ENCODE measurements at places on chromosomes 1 and 21.
A peak's percentile ranks its signal among the peaks of the same experiment; 100 is the strongest.

GRCh38 chr1:39491146-39491921, at the start of gene BMP8A:
Gene BMP8A, plus strand, starts transcription at chr1:39491636. Its CDS starts 356 bp downstream, at chr1:39491992.
- peak; percentile 38 for DNase-seq

DNA sequence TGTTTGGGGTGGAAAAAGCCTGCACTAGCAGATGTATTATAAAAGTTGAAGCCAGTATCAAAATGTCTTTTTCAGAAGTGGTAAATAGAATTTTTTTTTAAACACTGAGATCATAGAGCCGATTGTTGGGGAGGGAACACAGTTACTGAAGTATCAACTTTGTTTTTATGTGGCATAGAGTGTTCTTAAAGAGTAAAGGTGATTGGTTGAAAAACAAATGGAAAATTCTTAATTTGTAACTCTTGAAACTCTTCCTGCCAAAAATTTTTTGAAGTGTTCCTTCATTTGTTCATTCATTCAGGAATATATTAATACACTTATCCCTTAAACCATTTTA, 83.3 kb downstream of the DISP1 start:
- DNase-seq, result peak; percentile 56

GRCh38 chr1:245198748-245199516, 44.1 kb downstream of the KIF26B start:
- no peak for DNase-seq

DNA sequence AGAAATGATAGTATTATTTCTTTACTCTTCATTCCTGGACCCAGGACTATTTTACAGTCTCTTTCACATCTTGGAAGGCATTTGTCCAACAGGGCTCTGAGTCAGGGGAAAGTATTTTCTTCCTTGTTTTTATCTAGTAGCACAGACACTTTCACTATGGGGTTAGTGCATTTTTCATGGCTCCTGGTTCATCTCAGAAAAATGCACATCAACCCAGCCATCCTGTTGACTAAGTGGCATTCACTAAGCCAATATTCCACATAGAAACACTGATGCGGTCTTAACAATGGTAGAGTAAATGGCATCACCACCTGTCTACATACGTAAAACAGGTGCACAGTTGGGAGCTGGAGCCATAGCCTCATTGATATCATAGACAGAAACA, 87.4 kb upstream of the C1orf21 start:
- DNase-seq, result peak; percentile 78

DNA sequence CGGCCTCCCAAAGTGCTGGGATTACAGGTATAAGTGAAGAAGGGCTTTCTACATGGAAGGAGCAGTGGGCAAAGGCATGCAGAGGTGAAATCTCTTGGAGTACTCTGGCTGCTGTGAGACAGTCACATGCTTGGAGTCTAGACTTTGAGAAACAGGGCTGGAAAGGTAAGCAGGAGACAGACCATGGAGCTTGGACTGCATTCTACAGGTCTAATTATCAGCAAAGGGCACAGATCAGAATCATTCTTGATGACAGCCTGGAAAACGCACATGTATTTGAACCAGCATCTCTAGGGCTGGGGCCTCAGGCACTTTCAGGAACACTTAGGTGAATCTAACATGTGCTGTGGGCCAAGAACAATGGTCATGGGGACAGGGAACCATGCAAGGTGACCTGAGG, 7.3 kb upstream of the PRELP start:
- no peak for DNase-seq

DNA sequence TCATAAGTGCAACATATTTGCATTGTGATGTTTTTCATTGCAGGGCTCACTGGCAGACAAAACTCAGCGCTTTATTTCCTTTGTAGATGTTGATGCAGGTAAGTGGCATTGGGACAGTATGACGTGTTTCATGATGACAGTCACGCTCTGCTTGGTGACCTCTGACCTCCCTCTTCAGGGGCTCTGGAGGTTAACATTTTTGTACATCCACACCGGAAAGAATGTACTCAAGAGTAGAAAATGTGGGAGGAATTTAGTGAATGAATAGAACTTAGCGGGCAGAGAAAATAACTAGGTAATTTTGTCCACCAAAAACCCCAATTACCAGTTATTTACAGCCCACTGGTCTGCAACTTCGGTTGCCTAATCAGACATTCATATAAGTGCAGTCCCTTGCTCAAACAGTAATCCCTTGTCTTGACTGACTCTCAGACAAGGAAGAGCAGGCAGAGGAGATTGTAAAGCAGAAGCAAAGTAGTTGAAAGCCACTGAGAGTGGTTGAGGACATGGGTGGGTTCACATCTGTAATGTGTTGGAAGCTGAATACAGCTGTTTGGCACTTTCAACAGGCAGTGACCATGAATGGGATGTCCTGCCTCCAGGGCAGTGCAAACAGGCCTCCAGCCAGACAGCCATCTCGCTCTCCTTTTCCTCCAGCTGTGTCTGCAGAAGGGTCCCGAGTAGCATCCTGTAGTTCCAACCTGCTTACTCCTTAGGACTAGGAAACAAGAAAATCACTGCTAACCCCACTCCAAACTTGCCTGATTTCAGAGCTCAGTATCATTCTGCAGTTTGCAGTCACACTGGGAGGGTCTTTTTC, 188.9 kb downstream of the NRIP1 start:
- DNase-seq, result peak; percentile 64

GRCh38 chr1:159248311-159248710, 43.6 kb downstream of the ACKR1 start:
- no peak for DNase-seq

DNA sequence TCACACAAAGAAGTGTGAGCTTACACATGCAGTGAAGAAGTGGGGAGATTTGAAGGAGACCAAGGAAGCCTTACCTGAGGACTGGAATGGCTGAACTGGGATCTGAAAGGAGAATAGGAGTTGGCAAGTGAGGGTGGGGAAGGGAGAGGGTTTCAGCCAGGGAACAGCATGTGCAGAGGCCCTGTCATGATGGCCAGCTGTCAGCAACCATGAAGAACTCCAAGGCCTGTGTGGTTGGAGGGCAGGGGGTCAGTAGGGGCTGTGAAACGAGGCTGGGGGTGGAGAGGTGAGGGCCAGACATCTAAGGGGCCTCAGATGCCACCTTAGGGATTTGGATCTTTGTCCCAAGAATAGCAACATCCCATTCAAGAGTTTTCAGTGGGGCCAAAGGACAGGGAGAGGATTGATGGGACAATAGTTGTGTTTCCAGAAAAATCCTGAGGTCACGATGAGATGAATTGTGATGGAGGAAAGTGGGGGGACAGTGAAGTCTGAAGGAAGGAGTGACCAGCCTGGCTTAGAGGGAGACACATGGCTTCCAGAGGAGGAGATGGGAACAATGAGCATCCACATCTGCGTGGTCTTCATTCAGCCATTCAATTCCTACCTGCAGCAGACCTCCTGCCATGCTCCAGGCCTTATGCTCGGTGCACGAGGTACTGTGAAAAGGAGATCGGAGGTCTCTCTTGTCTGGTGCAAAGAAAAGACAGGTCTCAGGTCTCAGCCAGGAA, 187.6 kb downstream of the MATN1 start:
- DNase-seq, result no peak

DNA sequence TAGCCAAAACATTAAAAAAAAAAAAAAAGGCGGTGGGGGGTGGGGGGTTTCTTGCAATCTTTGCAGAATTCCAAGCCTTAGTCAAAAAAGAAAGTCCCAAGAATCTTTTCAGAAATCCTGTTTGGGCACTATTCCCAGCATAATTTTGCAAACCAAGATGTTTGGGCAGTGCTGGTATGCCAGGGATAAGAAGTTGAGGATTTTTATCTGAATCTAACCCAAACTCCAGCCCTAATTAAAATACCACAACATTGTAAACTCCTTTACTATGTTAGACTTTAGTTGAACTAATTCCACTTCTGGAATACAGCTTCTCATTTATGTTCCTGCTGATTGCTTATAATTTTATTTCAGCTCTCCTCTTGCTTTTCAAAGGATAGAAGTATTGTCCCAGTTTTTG, 504.1 kb upstream of the ADGRL2 start:
- DNase-seq, result no peak

- no peak for DNase-seq
These were observed 28.2 kb upstream of the DNAH14 start for GRCh38 chr1:224901087-224901810.

GRCh38 chr21:26077521-26077920, 93.0 kb downstream of the APP start:
- no peak for DNase-seq

DNA sequence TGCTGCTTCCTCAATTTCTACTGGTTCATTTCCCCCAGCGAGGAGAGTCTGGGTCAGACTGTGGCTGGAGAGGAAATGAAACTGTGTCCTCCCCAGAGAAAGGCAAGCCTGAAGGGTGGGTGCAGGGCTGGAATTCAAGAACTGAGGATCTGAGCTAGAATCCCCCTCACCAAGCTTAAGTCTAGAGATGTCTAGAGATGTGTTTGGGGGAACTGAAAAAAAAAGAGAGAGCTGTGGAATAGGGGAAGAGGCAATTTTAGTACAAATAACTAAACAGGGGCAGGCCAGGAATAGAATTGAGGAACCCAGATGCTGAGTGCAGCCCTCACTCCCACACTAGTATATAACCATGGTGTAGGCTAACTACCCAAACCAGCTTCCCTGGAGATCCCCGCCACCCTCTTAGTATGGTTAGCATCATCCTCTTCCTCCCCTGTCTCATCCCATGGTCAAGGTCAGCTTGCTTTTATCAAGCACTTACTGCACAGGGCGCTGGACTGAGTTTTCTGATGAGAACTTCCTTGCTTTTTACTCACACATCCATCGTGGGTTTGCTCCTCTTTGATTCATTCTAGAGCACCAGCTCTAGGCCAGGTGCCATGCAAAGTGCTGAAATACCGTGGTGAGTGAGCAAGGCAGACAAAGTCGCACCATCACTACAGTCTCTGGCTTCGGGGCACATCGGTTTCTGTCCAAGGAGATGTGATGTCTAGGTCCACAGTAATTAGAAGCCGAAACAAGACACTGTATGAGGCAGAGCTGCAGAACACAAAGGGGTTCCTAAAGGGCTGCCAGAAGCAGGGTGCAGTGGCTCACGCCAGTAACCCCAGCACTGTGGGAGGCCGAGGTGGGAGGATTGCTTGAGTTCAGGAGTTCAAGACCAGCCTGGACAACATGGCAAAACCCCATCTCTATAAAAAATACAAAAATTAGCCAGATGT, 112.9 kb upstream of the IPO9 start:
- no peak for DNase-seq

DNA sequence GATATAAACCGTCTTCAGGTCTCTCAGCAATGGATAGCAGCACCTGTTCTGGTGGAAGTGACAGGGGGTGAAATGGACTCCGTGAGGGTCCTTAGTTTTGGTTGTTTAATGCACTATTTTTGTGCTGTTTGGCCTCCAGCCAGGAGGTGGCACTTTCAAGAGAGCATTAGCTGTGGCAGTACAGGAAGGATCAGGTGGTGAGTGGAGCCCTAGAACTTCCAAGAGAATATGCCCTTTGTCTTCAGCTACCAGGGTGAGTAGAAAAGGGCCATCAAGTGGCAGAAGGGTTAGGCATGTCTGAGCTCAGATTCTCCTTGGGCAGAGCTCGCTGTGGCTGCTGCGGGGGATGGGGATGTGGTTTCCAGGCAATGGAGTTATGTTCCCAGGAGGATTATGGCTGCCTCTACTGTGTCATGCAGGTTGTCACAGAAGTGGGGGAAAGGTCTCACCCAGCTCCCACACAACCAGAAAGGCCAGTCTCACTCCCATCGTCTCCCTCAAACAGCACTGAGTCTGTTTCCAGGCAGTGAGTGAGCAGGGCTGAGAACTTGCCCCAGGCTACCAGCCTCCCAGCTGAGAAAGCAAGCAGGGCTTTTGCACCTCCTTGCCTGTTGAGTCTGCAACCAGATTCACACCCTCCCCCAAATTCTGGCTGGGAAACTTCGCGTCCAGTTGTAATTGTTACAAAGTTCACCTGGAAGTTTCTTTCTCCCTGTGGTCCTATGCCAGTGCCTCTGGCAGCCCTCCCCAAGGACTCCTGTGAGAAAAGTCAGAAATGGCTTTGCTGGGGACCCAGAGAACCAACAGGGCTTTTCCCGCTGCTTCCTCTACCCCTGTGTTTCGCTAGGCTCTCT, 39.1 kb upstream of the TTLL7 start:
- DNase-seq, result no peak

DNA sequence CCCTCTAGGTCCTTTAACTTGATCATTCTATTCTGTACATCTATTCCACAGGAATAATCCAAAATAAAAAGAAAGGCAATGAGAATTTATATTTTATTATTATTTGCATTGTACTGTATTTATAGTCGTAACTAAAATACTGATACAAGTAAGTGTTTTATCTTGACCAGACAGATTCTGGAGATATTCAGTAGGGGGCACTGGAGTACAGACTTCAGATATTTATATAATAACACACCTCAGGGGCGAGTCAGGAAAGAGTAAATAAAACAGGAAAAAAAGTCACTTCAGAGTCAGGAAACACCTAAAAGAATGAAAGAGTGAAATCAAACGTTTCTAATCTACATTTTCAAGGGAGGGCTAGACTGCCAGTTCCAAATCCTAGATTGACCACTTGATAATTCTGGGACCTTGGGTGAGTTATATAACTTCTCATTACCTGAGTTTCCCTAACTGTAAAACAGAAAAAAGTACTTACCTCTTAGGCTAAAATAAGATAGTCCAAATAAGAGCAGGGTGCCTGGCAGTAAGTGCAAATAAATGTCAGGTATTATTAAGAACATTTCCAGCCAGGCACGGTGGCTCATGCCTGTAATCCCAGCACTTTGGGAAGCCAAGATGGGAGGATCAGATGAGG, 31.1 kb upstream of the MTF1 start:
- DNase-seq, result peak; percentile 74

- peak; percentile 63 for DNase-seq
These were observed 749 bp downstream of the CITED4 start for GRCh38 chr1:40861224-40862003.
